ENCODE measurements at places on chromosomes 13 and 19.

DNA sequence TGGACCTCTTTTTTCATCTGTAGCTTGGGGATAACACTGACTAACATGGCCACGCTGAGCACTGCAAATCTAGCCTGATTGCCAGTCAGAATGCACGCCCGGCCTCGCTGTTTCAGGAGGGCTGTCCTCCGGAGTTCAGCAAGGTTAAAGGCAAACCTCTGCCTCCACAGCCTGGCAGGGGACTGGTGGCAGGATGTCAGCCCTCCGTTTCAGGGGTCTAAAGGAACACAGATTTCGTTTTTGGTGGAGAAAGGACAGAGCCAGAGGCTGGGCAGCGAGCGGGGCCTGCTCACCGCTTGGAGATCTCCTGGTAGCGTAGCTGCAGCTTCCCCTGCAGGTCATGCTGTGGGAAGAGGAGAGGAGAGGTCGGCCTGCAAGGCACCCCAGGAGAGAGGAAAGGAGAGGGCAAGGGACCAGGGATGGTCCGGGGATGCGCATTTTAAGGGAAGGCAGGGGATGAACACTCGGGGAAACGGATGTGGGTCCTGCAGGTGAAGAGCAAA, 560 bp downstream of the NDUFA7 start:
- no peak for DNase-seq

DNA sequence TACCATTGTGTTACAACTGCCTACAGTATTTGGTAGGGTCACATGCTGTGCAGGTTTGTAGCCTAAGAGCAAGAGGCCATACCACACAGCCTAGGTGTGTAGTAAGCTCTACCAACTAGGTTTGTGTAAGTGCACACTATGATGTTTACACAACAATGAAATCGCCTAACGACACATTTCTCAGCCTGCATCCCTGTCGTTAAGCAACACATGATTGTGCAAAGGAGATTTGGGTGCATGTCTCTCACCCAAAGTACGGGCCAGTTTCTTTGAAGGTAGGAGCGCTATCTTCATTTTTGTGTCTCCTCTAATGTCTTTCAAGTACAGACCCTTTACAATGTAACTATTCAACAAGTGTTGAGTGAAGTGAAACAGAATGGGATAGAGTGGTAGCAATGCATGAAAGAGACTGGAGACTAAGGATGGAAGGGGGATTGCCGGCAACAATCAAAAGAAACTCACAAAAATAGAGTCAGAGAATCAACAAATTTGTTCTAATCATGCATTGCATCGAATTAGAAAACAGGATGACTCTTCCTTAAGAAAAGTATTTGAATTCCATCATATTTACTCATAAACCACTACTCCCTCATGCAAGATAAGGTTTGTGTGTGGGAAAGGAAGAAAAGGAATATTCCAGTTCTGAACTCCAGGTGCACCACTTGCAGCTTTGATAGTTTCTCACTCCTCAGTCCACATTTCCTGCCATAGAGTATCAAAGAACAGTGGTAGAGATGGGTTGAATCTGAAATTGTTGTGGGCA, 60.2 kb upstream of the TNFRSF19 start:
- no peak for DNase-seq

DNA sequence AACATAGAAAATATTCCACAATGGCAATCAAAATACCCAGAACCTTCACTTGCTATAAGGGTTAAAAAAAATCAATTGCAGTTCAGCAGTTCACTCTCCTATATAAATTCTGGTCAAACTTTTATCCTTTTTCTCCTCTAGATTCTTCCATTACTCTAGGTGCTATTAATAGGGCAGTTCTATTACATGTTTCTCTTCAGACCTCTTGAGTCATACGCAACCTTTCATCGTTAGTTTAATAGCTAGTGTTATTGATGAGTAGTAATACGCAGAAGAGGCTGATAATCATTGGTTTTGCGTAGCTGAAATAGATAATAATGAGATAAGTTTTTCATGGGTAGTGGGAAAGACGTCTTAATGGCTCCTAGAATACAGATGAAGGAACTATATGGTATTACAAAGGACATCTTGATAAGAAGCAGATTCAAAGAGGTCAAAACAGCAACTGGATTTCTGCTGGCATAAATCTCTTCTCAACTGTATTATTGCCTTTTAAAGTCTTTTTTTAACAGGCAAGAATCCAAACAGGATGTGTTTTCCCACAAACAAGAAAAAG, 118.3 kb upstream of the STARD13 start:
- no peak for DNase-seq

- peak; percentile 40 for DNase-seq
Observed at GRCh38 chr19:37551129-37551993, 43.2 kb downstream of the ZNF571 start.

- DNase-seq: no peak
Observed at GRCh38 chr19:29851769-29852521, 40.2 kb downstream of the CCNE1 start.

GRCh38 chr13:41622432-41623429, 165.4 kb downstream of the RGCC start:
- no peak for DNase-seq

DNA sequence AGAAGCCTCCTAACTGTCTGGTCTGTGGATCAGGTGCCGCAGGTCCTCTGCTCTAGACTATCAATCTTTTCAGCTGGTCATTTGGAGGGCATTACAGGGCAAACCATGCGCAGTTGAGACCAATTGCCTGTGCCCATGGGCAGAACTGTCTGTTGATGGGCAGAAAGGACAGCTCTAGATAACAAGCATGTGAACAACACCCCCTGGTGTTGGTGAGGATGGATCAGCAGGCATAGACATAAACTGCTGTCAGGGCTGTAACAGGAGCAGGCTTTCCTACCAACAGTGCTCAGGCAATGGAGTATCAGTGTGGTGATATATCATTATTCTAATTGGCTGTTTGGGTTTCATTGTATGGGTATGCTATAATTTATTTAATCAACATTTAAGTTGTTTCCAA, 104.7 kb upstream of the KL start:
- peak; percentile 19 for DNase-seq

DNA sequence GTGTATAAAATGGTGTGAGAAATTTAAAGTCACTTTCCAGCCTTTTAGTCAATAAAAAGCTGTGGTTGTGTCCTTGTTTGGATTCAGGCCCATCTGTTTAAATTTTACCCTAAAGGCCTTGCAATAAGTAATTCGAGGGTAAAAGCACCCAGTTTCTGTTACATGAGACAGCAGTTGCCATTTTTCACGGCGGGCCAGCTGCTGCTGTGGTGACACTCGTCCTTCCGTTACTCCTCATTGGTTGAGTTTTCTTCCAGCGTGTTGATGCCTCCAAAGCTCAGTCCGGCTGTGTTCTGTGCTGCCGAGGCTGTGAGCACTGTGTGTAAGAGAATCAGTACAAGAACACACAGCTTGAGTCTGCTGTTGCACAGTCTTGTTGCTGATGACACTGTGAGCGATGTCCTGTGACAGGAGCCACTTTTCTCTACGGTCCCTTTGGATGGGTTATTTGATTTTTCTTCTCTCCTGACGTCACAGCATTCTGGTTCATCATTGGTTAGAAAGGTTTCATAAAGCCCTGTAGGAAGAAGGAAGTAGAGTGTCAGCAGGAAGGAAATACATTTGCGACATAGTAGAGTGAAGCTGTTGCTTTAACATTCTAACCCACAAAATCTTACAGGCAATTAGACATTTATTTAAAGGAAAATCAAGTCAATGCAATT, 602.5 kb upstream of the ARGLU1 start:
- DNase-seq: no peak

DNA sequence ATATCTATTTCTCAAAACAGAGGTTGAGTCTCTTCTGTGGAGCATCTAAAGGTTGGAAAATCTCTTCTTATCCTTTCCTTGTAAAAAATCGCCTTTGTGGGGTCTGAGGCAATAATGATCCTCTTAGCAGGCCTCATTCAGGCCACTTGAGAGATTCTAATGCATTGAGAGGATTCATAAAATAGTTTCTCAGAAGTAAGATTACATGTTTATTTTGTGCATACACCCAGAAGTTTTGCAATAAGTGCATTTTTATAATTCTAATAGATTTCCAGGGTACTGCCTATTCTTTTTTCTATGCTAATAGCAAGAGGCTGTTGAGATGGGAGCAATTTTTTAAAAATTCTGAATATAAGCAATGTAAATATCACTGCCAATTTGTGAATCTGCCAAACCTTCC, 342.2 kb upstream of the KLF12 start:
- DNase-seq: no peak

DNA sequence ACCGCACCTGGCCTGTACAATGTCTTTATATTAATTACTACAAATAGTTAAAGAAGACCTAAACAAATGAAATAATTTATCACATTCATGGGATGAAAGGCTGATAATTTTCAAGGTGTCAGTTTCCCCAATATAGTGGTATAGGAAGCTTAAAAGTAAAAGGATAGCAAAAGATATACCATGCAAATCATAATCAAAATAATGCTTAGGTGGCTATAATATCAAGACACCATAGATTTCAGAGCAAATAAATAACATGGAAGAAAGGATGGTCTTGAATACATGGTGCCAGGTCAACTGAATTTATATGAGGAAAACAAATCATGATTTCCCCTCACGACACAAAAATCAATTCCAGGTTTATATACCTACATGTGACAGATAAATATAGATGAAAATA, 4.8 kb downstream of the ZNF790 start:
- no peak for DNase-seq

DNA sequence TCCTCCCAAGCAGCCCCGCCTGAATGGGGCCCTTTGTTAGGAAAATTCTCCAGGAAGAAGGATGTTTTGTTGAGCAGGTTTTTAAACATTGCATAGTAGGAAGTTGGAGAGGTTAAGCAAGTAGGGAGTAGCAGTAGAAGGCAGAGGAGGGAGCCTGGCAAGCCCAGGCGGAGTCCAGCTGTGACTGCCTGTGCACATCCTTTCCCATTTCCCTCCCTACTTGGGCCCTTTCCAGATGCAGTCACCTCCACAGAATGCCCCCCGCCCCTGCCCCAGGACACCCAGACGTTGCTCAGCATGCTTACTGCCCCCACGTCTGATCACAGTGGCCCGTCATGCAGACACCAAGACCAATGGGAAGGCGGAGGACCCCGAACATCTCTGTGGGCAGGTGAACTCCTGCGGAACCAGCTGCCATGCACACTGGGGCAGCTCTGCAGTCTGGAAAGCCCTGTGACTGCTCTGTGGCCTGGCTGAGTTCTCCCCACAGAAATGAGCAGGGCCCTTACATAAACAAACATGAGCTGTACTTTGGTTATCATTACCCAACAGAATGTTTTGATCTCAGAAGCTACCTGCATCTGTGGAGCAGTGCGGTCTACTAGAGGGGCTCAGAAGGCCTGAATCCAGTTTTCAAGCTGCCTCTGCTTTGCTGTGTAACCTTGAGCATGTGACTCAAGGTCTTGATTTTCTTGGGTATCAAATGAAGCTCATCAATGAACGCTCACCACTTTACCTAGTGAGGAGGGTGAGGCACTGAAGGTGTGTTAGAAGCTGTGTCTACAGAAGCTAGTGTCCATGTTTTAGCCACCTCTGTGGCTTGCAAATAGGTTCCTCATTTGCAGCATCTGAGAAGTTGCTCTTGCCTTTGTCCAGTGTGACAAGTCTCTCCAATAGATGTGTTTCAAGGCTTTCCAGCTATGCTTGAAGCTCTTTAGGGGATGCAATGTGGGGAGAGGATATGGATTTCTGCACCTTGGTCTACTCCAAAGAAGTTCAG, 84.2 kb downstream of the TNFRSF19 start:
- DNase-seq: no peak

GRCh38 chr19:28631961-28632360, 581.0 kb downstream of the UQCRFS1 start:
- DNase-seq: no peak

GRCh38 chr19:5123646-5124045, 154.7 kb downstream of the KDM4B start:
- no peak for DNase-seq

GRCh38 chr13:113151745-113152690, 6.4 kb upstream of the PROZ start:
- no peak for DNase-seq

DNA sequence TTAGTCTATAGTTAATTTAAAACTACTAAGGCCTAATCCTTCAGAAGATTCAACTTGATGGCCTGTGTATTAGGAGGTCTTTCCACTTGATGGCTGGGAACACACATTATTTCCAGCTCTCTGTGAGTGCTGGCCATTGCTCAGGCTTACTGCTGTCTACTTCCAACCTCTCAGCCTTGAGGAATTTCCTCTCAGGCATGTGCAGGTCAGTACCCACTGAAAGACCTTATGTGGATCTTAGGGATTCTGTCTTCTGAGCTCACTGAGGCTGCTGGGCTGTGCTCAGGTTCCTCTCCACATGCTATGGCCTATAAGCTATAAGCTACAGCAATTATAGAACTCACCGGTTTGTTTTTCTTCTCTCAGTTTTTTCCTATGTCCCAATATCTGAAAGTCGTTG, 11.6 kb upstream of the UFM1 start:
- no peak for DNase-seq

- DNase-seq: no peak
Observed at GRCh38 chr19:32881766-32882165, 12.2 kb upstream of the SLC7A9 start.

- DNase-seq: no peak
Observed at GRCh38 chr19:40742477-40742876, 7.8 kb downstream of the ACTMAP start.

- no peak for DNase-seq
Observed at GRCh38 chr13:98890186-98890585, 87.7 kb downstream of the DOCK9 start.

DNA sequence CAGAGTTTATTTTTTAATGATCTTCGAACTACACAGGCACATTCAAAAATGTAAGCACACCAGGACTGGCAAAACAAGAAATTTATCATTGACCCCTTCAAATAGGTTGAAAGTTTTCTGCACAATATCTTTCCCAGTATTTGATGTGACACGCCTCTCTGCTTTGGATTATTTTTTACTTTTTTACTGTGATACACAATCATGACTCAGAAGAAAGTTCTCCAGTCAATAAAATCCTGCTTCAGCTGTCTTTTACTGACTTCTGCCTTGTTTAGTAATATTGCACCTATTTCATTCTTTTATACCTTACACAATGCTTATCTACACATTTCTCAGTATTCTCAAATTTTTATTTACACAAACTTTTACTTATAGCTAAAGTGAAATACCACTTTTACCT, 1750.4 kb downstream of the PCDH9 start:
- no peak for DNase-seq

GRCh38 chr13:26839682-26840081, 79.1 kb upstream of the GPR12 start:
- DNase-seq: no peak

- DNase-seq: no peak
Observed at GRCh38 chr13:69296130-69296529, 811.5 kb upstream of the ATXN8OS start.

DNA sequence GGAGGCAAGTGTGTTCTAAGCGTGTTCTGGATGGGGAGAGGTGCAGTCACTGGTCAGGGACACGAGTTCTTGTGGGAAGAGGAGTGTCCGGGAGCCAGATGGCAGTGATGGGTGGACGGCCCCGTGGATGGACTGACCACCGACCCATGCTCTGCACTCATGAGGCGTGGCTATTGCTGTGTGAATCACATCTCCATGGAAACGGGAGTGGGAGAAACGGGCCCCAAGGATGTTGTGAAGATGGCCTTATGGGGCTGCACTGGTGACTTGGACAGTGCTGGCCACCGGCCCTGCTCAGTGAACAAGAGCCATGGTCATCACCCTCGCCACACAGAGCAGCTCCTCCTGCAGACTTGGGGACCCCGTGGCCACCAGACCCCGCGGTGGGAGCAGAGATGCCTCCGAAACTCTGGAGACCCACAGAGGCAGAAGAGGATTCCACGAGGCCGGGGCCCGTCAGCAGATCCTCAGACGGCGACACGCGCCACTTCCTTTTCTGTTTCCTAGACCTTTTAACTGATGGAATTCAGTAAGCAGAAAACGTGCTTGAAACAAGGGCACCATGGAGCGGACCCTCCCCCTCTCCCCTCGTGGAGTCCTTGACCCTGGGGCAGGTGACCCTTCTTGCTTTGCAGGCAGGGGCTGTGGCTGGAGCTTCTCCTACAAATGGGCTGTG, 47.5 kb downstream of the GAS6 start:
- no peak for DNase-seq

Measured in NCI-H1417 (cell line).